ENCODE measurements at places on chromosomes 7 and 10.

- DNase-seq = no peak
These were observed 16.3 kb downstream of the OR2AE1 start for GRCh38 chr7:99860281-99861127.

DNA sequence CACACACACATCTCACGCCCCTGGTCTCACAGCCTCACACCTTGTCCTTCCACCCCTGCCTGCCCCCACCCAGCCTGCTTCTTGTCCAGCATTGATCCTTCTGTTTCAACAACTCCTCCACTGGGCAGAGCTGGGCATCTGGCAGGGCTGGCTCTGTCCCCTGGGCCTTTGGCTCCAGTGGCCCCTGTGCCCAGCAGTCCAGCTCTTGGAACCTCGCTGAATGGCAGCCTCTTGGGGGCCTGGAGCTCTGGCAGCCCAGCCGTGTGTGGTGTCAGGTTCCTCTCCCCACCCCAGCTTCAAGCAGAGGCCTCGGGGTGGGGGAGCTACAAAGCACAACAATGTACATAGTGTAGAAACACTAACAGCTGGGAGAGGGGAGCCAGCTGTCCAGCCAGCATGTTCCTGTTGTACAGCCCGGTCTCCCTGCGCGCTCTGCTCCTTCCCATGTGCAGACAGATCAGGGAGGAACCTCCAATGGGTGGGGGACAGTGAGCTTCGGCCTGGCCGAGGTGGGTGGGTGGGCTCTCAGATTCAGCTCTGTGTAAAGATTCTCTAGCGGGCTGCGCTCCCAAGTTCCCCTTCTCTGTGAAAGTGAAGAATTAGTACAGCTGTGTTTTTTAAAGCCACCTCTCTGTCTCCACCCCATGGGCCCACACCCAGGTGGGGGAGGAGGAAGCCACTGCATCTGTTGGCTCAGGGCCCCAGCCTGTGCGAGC lies 19.4 kb downstream of the ZMIZ2 start:
- DNase-seq = peak; percentile 93

DNA sequence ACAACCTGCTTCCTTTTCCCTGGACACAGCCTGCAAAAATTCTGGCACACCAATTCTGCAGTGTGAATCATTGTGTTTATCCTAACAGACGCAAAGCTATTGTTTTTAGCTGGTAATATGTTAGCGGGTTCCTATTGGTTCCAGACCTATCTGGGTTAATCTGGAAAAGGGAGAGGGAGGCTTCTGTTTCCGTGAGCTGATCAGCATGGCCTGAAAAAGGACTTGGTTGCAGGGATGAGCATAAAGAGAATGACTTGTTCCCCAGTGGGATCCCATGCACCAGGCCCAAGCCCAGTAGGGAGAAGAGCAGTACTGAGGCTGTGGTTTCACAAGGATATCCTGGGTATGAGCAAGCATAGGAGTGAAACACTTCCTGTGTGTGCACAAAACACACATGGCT lies 78.4 kb downstream of the PDE1C start:
- DNase-seq = no peak

DNA sequence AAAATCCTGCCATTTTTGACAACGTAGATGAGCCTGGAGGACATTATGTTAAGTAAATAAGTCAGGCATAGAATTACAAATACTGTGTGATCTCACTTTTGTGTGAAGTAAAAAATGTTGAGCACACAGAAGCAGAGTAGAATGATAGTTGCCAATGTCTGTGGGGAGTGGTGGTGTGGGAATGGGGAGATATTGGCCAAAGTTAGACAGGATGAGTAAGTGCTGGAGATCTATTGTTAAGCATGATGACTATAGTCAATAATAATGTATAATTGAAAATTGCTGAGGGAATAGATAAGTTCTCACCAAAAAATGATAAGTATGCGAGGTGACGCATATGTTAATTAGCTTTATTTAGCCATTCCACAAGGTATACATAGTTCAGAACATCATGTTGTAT lies 92.0 kb downstream of the GPR85 start:
- no peak for DNase-seq

DNA sequence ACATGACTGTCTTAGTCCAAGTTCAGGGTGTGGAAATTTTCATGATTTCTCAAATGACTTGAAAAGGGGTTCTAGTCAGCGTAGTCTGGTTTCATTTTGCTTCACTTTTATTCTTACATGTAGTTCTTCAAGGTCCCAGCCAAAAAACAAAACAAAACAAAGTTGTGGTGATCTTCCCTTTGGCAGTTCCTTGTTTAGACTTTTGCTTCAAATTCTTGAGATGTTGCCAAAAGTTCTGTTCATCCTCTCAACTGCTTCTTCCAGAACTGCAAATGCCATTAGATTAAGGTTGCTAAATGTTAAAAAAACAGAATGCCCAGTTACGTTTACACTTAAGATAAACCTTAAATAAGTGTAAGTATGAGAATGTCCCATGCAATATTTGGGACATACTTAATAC lies 370.8 kb upstream of the LRRTM3 start:
- DNase-seq = no peak

GRCh38 chr7:139777133-139777891 lies 486 bp downstream of the HIPK2 start:
- peak; percentile 67 for DNase-seq

DNA sequence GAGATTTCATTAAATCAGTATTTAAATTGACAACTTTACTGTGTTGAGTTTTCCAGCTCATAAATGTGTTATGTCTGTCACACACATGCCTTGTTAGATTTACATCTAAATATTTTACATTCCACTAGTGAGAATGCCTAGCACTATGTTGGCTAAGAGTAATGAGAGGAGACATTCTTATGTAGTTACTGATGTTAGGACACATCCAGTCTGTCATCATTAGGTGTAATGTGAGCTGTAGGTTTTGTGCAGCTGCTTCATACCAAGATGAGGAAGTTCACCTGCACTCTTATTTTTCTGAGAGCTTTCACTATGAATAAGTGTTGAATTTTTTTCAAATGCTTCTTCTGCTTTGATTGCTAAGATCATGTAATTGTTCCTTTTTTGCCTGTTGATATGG lies 218.0 kb upstream of the IGFBP3 start:
- no peak for DNase-seq

GRCh38 chr10:9450801-9451200 lies 1396.3 kb downstream of the GATA3 start:
- no peak for DNase-seq

GRCh38 chr10:109427411-109427810 lies 495.9 kb downstream of the XPNPEP1 start:
- no peak for DNase-seq

GRCh38 chr10:114070710-114071109 lies 27.0 kb downstream of the ADRB1 start:
- no peak for DNase-seq

- DNase-seq = no peak
These were observed 218.6 kb downstream of the TCERG1L start for GRCh38 chr10:131092876-131093275.

- DNase-seq = no peak
These were observed 218.5 kb downstream of the DNAJB6 start for GRCh38 chr7:157555313-157555712.

- DNase-seq = no peak
These were observed 72.1 kb upstream of the SEC61G start for GRCh38 chr7:54831046-54831643.

DNA sequence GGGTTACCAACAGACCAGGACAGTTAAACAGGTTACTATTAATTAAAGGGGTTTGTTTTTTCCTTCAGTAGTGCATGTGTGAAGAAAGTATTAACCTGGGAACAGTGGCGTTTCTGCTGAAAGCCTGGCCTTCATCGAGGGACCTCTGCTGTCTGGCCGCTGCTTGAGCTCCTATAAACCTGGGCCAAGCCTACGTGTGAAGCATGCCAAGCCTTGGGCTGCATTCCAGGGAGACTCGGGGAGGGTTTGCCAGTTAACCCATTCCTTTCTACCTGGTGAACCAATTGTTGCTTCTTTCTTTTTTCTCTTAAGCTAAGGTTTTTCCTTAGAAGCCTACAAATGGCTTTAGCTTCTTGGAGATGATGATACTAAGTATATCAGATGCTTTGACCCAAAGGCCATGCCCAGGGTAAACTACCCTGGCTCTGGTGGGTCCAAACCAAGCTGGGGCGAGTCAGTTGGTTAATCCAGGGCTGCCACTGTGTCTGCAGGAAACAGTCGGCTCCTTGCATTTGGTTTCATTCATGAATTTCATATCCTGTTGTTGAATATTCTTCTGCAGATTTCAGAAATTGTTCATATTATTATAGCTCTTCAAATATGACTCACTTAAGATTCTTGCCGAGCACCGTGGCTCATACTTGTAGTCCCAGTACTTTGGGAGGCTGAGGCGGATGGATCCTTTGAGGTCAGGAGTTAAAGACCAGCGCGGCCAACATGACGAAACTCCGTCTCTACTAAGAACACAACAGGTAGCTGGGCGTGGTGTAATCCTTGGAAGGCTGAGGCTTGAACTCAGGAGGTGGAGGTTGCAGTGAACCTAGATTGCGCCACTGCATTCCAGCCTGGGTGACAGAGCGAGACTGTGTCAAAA lies 23.8 kb downstream of the PFKP start:
- no peak for DNase-seq

GRCh38 chr10:118844731-118845521 lies 90.2 kb upstream of the CACUL1 start:
- DNase-seq = no peak

All from sigmoid colon (tissue), 7 donors.